ENCODE measurements at places on chromosomes 5 and 9.

- no peak for DNase-seq
These were observed 29.3 kb upstream of the SLC6A19 start for GRCh38 chr5:1172007-1172581.

DNA sequence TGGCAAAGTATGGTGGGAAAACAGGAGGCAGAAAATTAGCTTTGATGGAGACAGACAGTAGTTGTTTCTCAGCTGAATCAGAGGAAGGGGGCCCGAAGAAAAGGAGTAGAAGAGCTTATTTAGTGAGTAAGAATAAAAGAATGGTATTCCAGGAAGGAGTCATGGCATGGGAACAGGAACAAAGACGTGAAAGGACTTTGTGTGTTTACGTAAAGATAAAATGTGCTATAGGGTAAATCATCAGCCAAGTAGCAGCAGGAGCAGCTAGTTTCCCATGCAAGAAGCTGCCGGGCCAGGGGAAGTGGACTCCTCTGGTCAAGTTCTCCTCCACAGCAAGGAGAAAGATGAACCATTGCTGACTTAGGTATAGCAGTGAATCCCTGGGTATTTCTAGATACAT lies 454.5 kb downstream of the HINT1 start:
- DNase-seq = no peak

DNA sequence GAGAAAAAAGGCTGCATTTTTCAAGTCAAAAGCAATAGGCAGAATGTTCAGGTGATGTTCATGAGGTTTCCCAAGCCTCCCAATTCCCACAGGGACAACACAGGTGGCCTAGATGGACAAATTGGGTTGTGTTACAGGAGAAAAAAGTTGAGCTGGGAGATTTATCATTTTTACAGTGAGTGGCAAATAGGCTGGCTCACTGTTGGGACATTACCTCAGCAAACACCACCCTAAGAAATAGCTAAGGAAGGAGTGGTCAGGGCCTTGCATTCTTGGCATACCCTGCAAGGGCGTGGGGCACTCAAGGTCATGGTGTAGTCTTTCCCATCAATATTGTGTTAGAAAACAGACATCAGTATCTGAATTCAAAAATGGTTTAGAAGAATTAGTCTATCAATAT lies 23.3 kb upstream of the CPLANE1 start:
- DNase-seq = peak; percentile 51

GRCh38 chr9:88076286-88077070 lies 61.8 kb downstream of the SPATA31C2 start:
- peak; percentile 84 for DNase-seq

- DNase-seq = no peak
These were observed 8.1 kb downstream of the SURF4 start for GRCh38 chr9:133367778-133368177.

DNA sequence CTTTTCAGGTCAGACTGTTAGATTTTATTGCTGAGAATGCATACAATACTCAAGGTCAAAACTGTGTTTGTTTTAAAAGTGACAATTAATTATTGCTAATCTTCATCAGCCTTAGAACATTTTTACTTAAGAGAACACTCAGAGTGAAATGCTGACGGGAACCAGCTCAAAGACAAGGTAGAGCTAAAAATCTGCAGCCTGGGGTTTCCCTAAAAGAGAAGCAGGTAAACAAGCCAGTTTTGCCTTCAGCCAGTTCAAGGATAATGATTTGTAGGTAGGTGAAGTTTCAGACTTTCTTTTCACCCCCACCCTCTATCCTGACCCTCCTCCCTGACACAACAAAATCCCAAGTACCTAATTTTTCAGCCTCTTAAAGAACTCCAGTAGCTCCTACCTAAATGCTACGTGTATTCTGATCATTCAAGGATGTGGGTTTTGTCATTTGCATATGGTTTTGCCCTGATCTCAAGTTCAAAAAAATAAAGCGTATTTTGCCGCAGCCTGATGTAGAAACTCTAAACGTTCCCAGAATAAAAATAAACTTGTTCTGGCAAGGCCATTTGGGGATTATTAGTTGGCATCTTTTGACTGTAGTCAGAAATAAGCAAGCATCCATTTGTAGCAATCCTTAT lies 407.2 kb downstream of the EFNA5 start:
- no peak for DNase-seq

DNA sequence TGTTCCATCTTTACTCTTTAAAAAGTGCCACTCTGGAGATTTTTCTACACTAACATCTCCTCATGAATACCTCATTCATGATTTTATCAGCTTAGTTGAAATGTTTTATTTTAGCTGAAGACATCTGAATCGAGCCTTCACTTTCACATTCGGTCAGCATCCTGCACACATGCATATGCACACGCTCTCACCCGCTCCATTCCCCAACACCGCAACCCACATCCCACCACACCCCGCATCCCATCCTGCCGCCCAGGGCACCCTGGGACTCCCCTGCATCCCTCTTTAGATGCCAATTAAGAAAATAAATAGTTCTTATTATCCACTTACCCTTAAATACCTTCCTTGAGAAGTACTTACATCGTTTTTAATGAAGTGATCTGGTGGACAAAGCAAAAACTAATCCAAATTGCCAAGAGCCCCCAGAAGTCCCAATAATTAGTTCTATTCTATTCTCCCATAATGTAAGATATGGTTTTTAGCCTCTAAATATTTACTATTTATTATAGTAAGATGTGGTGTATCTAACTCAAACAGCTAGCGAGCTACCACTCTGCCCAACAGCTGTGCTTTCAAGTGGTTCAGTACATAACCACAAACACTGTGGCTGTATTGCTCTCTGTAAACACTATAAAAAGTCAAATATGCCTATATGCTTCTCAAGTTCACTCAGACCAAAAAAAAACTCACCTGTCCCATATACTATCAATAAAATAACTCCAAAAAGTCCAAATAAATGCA lies 38.2 kb downstream of the GZMK start:
- DNase-seq = no peak

- no peak for DNase-seq
These were observed 4.2 kb downstream of the PRR7 start for GRCh38 chr5:177450667-177451424.

- no peak for DNase-seq
These were observed 206.3 kb downstream of the BNC2 start for GRCh38 chr9:16664211-16664610.

DNA sequence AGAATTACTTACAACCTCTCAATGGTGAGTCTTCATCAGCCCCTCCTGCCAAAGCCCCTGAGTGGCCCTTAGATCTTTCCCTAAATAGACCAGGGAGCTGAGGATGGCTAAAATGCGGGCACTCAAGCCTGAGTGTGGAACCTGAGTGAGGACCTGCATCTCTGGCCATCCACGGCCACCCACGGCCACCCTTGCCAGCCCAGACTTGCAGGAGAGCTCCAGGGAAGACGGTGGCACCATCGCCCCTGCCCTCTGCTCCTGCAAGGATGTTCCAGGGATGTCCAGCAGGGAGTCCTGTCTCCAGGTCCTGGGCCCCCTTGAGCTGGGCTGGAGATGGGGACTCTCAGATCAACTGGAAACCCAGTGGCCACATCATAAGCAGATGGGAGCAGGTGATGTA lies 68.2 kb upstream of the OLFM1 start:
- no peak for DNase-seq

GRCh38 chr5:16930496-16930895 lies 5.6 kb downstream of the MYO10 start:
- no peak for DNase-seq

DNA sequence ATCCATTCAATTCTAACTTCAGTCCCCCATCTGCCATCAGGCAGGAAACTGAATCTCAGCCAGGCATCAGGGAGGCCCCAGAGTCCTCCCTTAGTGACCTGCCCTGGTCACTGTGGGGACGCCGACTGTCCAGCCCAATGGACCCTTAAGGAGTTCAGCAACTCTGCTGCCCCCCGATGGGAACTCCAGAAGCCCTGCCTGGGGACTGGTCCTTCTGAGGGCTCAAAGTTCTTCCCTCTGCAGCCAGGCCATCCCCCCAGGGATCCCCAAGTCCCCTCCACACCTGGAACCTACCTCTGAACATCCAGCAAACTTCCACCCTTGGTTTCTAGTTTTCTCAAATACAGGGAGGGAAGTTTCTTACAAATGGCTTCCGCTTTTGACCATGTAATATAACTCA lies 76.8 kb downstream of the UBE2QL1 start:
- no peak for DNase-seq

DNA sequence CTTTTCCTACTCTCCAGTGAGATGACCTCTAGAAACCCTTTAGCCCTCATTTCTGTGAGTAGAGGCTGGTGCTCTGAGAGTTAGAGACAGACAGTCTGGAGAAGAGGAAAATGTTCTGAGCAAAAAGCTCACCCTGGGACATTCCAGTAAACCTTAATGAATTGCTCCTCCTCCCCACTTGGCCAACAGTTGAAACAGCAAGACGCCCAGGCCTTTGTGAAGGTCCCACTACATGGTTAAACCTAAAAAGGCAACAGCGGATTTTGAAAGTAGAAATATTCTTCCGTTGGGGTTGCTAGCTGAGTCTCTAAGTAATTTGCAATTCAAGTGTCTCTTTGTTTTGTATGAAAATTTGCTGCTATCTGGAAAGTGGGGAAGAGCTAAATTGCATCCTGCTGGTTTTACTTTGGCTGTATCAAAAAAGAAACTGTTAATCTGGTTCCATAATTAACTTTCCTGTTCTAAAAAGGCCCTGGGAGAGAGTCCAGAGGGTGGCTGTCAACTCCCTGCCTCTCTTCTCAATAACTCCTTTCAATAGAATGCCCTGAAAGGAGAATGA lies 63.8 kb downstream of the ATP10B start:
- DNase-seq = no peak

DNA sequence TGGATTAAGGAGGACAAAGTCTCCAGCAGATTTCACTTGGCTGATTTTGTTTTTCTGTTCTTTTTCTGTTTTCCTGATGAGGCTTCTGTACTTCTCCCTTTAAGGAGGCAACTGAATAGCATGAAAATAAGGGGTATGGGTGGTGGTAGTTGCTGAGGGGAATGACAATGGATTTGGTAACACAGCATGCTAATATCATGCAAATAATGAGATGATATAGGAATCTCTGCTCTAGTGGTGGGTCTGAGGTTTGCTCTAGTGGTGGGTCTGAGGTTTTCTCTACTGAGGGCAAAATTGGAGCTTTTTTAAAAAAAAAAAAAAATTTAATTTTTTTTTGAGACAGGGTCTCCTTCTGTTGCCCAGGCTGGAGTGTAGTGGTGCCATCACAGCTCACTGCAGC lies 139.7 kb downstream of the C9orf152 start:
- no peak for DNase-seq

- no peak for DNase-seq
These were observed 397.1 kb downstream of the MAN2A1 start for GRCh38 chr5:110086658-110087388.

DNA sequence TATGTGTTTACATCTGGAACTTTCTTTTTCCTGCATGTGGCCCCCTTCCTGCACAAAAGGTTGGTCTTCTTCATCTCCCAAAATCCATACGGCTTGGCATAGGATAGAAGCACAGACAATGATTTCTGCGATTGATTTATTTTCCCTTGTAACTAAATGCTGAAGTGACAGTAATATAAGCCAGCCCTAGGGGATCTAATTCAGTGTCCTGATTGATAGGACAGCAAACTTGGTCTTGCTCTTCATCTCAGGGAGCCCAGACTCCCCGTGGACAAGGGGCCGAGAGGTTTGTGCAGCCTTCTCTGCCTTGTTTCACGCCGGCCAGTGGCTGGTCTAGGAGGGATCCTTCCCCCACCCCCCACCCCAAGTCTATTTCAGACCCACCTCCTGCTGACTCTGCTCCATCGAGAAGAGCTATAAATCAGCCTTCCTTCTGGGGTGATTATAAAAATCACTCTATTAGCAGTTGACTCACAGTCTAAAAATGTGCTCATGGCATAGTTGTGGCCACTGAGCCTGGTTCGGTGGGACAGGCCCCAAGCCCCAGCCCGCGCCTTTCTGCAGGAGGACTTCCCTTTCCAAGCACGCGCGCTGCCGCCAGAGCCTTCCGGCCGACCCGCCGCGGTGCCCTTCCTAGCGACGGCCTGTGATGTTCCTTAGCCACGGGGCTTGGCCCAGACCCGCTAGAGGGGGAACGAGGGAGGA lies 89.8 kb upstream of the COL5A1 start:
- DNase-seq = no peak

- DNase-seq = no peak
These were observed 3.9 kb downstream of the RGS14 start for GRCh38 chr5:177361418-177362291.

DNA sequence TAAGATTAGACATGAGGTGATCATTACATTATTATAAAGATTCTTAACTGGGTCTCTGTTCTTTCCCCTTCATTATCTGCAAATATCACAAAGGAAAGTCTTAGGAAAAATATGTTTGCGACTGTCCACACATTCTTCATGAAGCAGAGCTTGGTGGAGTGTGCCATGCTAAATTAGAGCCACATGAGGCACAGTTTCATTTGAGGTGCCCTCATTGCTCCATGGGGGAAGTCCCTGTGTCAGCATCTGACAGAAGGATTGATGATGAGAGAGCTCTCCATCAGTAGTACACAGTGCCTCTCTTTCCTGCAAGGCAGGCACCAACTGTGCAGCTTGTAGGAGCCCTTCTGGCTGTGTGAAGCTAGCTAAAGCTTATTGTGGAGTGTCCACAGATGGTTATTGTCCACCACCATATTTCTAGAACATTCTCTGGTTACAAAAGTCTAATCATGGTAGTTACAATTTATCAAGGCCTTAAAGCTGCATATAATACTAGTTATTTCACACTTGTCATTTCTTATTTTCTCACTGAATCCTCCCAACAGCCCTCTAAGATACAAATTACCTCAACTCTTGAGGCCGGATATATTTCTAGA lies 63.9 kb downstream of the C9orf152 start:
- DNase-seq = no peak

- DNase-seq = no peak
These were observed 15.1 kb upstream of the LURAP1L start for GRCh38 chr9:12759761-12760160.

DNA sequence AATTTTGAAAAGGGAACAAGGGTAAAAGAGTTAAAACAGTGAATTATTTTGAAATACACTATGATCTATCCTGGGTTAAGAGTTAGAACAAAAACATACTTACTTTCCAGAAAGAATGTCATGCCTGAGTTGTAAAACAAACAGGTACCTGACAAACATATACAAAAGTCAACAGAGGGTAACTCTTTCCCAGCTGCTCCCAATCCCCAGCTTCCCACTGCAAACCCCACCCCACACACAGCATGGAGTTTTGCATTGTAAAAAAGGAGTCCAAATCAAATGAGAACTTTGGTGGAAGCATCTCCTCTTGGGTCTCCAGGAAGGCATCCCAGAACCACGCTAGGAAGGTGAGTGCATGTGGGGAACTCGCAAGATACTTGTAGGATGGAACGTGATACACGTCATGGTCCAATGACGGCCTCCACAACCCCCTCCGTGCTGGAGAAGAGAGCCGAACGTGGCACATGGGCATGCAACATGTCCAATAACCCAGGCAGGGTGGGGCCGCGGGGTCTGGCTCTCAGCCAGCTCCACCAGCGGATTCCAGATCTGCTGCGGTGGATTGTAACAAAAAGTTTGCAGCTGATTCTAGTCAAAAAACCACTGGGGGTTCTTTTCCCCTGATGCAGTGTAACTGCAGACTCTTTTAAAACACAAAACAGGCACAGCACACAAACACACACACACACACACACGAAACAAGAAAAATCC lies 55.8 kb downstream of the EPB41L4B start:
- DNase-seq = no peak

GRCh38 chr9:136281421-136282271 lies 22.2 kb downstream of the CCDC187 start:
- no peak for DNase-seq

- no peak for DNase-seq
These were observed 20.1 kb downstream of the NUDT12 start for GRCh38 chr5:103542441-103542840.

All from iPS-NIHi11 (cell line).